ENCODE measurements at places on chromosomes 4 and X.

GRCh38 chrX:31099536-31100090 lies 27.8 kb upstream of the FTHL17 start:
- no peak for DNase-seq

GRCh38 chr4:152824561-152824960 lies 44.8 kb downstream of the ARFIP1 start:
- no peak for DNase-seq

GRCh38 chrX:46180258-46180687 lies 364.9 kb downstream of the ZNF674 start:
- peak; percentile 29 for DNase-seq

DNA sequence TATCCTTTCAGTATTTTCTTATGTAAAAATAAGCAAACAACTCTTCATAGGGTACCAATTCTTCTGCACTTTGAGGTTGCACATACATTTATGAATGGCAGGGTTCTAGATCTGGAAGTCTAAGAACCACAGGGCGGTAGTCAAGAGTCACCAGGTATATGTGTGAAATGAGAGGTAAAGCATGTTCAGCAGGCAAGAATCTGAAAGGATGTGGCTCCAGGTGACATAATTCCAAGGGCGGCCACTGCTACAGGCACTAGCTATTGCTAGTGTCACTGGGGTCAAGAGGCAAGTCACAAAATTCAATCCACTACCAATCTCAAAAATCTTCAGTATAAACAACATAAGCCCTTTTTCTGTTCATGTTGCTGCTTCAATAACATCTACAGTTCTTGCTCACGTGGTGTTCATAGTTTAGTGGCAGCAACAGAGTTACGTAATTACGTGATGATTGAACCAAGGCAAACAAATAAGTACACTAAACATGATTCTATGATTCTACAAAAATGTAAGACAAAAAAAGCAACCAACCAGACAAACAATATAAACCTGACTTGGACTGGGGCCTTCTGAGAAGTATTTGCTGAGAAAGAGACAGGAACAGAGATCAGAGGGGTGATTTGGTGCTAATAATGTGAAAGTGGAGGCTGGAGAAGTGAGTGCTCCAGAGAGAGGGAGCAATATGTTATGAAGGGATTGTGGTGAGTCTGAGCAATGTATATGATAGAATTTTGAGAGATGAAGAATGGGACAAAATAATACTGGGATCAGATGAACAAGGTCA lies 101.7 kb downstream of the NAA11 start:
- no peak for DNase-seq

GRCh38 chrX:49186125-49187027 lies at the start of gene PRICKLE3:
Gene PRICKLE3 (minus strand): TSS chrX:49186373. CDS start chrX:49186297, 76 bp downstream.
- DNase-seq: peak; percentile 70

DNA sequence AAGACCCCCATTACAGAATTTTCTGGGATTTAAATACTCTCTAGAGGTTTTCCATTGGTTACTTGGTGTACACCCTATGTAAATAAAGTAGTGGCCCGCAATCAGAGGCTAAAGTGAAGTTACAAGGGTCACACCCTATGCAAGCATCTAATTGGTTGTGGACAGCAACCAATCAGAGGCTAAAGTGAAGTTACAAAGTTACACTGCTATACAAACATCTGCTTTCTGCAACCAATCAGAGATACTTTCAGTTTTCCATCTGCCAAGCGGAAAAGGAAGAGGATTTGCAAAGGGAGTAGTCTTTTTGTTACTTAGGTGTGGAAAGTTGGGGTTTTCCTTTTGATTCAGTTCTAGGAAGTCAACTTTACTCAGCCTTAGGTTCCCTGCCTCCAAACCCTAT lies 2.0 kb upstream of the ATRX start:
- no peak for DNase-seq

DNA sequence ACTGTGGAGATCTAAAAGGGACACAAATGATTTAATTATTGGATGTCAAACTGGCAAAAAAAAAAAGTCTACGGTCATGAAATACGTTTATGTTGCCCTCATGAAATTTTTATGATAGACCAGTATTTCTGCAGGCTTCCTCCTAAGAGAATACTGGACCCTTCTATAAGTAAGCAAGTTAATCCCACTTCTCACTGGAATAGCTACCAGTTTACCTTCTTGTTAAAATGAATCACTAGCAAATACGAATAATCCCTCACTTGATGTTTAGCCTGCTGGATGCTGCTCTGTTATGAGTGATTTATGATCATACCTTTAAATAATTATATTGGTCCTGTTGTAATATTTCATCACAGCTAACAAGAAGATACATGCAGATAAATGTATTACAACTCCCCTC lies 39.6 kb upstream of the GRID2 start:
- no peak for DNase-seq

- DNase-seq: no peak
Observed at GRCh38 chrX:67351411-67351810, 192.4 kb upstream of the AR start.

- DNase-seq: no peak
Observed at GRCh38 chr4:75907966-75908365, 5.7 kb upstream of the PPEF2 start.

DNA sequence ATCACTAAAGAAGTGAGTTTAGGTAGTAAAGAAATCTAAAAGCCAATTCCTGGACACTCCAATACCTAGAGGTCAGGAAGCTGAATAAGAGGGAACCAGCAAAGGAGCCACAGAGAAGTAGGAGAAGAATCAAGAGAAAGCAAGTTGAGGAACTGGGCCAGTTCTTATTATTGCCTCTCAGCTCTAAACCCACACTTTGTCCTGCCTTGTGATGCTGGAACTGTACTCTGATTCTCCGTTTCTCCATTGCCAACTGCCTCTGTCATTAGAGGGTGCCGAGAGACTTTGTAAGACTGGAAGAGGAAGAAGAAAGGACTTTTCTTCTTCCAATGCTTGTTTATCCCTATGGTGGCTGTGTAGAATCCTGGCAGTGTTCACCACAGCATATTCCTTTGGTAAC lies 38.6 kb downstream of the NSUN7 start:
- no peak for DNase-seq

GRCh38 chrX:150913511-150913910 lies 15.0 kb upstream of the CD99L2 start:
- no peak for DNase-seq

GRCh38 chr4:86280246-86280645 lies 79.6 kb downstream of the MAPK10 start:
- no peak for DNase-seq

- DNase-seq: peak; percentile 29
Observed at GRCh38 chr4:168218645-168219044, 99.9 kb downstream of the DDX60 start.

DNA sequence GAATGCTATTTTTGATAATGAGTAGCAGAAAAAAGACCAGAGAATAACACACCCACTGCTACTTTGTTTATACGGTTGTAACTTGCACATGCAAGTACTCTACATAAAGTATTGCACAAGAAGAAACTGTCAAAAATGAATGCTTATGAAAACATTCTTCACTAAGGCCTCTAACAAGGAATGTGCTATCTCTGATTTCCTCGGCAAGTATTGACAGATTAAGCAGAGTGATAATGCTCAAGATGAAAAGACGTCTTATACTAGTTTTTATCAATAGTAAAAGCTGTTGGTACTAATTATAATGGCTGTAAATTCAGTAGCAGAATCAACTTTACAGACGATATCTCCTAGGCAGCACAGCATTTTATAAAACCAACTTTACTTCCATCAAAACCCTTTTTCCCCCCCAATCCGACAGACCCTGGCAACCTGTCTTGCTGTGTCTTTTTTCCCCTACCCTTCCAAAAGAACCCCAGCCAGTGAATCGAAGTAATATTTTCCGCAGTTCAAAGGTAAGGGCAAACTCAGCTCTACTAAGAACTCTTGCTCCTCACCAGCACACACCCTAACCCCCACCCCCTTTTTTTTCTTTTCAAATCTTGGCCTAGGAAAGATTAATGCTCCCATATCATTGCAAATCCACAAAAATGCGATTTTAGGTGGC lies 1.5 kb downstream of the FRYL start:
- peak; percentile 54 for DNase-seq

DNA sequence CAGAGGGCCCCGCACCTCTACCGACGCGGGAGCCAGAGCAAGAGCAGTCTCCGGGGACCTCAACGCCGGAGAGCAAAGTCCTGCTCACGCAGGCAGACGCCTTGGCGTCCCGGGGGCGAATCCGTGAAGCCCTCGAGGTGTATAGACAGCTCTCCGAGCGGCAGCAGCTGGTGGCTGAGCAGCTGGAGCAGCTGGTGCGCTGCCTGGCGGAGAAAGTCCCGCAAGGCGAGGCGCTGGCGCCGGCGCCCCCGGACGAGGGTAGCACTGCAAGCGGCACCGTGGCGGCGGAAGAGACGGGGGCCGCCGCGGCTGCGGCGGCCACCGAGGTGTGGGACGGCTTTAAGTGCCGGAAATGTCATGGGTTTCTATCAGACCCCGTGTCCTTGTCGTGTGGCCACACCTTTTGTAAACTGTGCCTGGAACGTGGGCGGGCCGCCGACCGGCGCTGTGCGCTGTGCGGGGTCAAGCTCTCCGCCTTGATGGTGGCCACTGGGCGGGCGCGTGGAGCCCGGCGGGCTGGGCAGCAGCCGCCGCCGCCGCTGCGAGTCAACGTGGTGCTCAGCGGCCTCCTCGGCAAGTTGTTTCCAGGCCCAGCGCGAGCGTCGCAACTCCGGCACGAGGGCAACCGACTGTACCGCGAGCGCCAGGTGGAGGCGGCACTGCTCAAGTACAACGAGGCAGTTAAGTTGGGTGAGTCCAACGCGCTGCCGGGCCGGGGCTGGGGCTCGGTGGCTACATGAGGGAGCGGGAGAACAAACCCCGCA lies 672 bp downstream of the LONRF3 start:
- DNase-seq: peak; percentile 9

DNA sequence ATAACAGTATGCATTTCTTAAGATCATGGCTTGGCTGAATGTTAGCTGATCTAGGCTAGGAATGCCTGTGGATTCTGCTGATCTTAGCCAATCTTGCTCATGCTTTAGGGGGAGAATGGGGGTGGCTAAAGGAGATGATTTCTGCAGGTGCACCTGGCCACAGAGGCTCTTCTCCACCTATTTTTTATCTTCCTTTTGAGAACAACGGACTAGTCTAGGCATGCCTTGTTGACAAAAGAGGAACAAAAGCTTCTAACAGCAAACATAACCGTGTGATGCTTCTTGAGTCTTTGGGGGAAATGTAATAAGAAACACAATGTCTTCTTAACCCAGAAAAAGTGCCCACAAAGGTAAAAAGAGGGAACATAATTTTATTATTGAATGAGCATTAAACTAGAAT lies 743.5 kb downstream of the ARAP2 start:
- DNase-seq: no peak

DNA sequence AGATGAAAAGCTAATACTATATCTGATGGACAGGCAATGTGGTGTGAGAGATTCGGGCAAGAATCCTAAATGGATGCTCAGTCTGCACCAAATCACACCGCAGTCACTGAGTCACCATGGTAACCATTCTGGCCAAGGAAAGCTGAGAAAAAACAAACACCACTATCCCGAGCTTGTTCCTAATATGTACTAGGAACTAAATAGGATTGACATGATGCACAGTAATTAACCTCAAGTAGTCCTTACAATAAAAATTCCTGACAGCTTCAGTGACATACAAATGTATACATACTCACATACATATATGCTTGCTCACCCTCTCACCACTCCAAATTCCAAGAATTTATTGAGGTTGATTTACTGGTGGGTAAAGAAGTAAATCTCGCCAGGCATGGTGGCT lies 1.1 kb upstream of the RAB40A start:
- no peak for DNase-seq

DNA sequence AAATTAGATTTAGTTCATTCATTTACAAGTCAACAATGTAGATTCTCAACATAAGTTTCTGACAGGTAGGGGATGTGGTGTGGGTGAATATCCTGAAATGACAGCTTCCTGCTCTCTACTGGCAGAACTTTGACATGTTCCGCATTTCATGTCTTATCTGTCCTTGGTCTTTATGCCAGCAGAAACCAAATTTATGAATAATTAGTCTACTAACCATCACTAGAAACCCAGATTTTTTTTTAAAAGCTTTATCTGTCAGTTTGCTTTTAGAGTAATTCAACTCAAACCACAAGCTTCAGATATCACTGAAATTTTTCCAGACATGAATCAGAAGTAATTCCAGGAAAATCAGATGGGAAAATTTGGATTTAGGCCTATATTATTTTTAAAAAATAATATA lies 17.9 kb downstream of the COQ2 start:
- DNase-seq: no peak

DNA sequence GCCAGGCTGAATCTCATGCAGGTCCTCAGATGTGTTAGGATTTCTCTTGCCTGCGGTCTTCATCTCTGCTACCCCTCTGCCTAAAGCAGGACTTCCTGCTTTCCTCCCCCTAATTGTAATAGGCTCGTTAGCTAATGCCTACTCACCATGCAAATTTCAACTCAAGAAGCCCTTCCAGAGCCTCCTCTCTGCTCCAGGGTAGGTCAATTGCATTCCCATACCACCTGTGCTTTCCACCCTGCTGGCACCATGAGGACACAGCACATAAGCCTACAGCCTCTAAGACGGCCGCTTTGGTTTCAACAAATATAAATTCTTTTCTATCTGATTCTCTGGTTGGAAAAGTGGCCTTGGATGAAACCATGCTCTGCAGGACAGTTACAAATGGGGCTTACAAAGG lies 93.9 kb downstream of the QDPR start:
- no peak for DNase-seq

- DNase-seq: no peak
Observed at GRCh38 chr4:91751961-91752360, 551.8 kb upstream of the GRID2 start.
